ENCODE measurements at places on chromosomes 11 and 22.

- DNase-seq: no peak
These were observed 91.0 kb downstream of the RRM1 start for GRCh38 chr11:4185561-4185960.

DNA sequence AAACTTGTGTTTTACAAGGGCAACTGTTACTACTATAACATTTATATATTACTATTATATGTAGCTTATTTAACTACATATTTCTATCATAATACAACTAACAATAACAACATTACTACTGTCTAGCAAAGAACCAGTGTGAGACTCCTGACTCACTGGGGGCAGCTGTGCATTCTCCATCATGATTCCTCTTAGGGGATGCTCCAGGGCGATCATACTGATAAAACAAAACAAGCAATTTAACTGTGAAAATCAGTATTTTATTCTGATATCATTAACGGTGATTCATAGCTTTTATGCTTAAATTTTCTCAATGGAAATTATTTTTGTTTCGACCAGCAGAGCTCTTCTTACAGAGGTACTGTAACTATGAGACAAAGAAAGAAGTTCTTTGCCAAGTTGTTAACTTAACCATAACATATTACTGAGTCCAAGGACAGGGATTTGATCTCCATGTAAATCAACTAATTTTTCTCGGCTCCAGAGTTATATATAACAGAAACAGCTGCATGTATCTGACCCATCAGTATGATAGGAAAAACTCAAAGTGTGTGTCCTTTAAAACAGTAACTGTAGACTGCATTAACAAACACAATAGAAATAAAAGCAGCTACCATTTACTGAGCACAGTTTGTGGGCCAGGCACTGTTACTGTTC is 24.8 kb upstream of the FNBP4 start:
- no peak for DNase-seq

GRCh38 chr11:125182573-125182972 is 18.0 kb downstream of the PKNOX2 start:
- peak; percentile 54 for DNase-seq

DNA sequence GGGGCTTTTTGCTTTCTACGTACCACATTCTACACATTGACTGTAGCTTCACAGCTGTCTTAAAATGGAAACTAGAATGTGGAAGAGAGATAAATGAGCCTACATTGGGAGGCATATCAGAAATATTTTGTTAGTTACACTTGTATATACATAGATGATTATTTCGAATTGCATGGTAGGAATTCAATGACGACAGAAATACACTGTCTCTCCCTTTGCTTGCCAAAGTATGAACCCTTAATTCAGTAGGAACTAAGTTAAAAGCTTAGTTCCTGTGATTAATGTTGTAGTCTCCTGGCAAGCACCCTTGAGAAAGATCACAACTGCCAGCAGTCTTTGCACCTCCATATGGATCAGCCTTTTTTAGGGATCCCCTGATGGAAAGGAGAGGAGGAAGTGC is 10.1 kb downstream of the C11orf87 start:
- DNase-seq: no peak

- DNase-seq: no peak
These were observed 32.3 kb downstream of the MTMR2 start for GRCh38 chr11:95891423-95892170.
